ENCODE measurements at places on chromosomes 12 and 14.

DNA sequence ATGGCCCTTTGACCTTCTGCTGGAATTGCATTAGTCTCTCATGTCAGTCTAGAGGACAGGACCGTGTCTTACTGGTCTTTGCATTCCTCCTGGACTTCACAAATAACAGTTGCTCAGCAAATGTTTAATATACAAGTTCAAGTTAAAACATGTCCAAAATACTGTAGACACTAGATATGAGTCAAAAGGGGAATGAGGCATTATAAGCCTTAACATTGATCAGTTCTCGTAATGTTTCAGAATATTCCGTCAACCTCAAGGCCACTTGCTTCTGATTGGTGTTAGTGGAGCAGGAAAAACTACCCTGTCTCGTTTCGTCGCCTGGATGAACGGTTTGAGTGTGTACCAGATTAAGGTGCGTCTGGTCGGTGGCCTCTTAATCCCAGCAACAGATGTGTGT is 59.9 kb downstream of the HSP90AA1 start:
- no peak for DNase-seq

DNA sequence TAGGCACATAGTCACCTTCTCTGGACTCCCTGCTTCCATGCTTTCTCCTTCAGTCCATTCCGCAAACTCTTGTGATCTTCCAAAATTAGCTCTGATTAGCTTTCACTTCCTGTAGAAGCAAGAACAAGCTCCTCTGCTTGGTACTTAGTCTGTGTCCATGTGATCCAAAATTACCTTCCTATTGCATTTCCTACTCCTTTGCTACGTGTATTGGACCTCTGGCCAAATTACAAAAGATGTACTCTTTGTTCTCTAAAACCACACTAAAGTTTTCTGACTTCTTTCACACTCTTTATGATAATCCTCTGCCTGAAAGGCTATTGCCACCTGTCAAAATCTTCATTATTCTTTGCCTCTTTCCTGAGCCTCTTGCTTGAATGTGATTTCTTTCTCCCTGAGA is 786 bp upstream of the TSFM start:
- DNase-seq, result no peak

- DNase-seq, result no peak
Observed at GRCh38 chr14:96096639-96097610, 57.8 kb downstream of the C14orf132 start.

GRCh38 chr12:128793701-128794100 is 30.1 kb downstream of the SLC15A4 start:
- no peak for DNase-seq

- no peak for DNase-seq
Observed at GRCh38 chr12:53696285-53696654, 20.4 kb upstream of the ATP5MC2 start.

- DNase-seq, result no peak
Observed at GRCh38 chr12:94538318-94538717, 78.7 kb upstream of the CEP83 start.

- DNase-seq, result peak; percentile 49
Observed at GRCh38 chr14:33839193-33840076, 111.4 kb downstream of the EGLN3 start.

- DNase-seq, result no peak
Observed at GRCh38 chr14:22538671-22539228, 50.3 kb downstream of the DAD1 start.

DNA sequence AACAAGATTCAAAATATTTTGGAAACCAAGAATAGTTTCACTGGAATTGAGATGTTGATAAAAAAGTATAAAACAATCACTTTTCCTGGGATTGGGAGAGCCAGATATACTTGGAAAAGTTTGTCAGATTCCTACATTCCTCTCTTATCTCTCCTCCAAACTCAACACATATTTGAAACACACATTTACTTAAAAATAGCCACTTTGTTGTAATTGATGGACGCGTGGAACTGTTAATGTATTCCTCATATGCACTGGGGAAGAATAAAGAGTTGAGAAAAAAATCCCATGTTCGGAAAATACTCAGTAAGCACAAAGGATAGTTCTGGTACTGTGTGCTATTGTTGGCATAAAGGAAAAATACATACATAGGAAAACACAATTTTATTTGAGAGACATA is 195.6 kb upstream of the FLRT2 start:
- no peak for DNase-seq

- DNase-seq, result no peak
Observed at GRCh38 chr12:8658346-8658745, 4.3 kb downstream of the MFAP5 start.

- no peak for DNase-seq
Observed at GRCh38 chr12:87847147-87847546, 182.1 kb downstream of the C12orf50 start.

DNA sequence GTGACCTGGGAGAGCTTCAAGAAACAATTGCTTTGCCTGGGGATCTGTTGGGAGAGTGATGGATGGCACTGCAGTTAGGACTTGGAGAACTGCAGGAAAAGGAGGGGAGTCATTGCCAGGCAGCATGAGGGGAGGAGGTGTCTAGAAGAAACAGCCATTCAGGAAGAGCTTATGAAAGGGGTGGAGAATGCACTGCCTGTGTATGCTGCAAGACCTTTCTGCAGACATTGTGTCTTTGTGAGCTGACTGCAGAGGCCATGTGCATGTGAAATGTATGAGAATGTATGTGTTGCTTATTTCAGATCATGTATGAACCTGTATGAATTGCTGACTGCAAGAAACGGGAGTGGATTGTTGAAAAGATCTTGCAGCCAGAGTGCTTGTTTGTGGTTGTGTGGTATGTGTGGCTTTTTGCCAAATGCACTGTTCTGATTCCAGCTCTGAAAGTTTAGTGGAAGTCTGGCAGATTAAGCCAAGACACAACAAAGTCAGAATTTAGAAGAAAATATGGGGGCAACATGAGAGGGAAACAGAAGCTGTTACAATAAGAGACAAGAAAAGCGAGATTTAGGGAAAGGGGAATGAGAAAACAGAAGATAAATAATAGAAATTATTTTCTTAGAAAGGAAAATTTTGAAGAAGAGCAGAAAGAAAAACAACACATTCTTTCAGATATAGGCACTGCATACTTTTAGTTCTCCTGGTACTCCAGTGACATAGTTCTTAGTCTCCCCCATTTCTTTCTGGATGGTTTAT is 9.8 kb upstream of the RIMKLB start:
- no peak for DNase-seq

DNA sequence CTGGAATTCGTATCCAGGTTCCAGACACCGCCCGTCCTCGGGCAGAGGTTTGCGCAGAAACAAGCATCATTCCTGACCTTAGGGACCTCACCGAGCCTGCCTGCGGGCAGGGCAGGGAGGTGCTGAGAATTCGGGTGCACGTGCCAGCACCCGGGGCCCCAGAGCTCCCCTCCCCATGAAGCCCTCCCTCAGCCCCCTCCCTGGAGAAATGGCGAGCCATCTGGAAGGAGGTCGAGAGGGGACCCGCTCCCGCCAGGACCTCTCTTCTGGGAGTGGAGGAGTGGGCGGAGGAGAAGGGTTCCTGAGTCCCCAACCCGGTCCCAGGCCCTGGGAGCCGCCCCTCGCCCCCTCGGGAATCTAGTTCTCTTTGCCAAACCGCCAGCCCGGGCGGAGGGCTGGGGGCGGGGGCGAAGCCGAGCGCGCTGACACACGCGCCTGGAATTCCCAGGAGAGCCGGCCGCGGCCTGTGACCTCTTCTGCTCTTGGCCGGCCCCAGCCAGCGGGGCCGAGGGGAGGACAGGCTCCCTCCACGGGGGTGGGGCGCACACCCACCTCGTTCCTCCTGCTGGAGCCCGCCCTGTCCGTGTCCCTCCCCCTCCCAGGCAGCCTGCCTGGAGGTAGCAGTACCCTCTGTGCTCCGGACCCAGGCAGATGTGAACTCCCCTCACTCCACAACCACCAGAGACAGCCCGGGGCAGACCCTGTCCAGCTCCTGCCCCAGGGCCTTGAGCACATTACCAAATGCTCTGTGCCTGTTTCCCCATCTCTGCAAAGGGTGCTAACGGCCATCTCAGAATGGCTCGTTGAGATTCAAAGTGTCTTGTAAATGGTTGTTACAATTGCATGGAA is 23.0 kb upstream of the GPR132 start:
- no peak for DNase-seq

- DNase-seq, result no peak
Observed at GRCh38 chr14:80615831-80616230, 325.7 kb downstream of the CEP128 start.

GRCh38 chr12:101042211-101042610 is 167.8 kb downstream of the SLC5A8 start:
- DNase-seq, result no peak

- DNase-seq, result no peak
Observed at GRCh38 chr14:65938738-65939137, 526.2 kb downstream of the FUT8 start.

GRCh38 chr12:9851050-9851449 is 18.1 kb downstream of the CLEC2B start:
- no peak for DNase-seq

DNA sequence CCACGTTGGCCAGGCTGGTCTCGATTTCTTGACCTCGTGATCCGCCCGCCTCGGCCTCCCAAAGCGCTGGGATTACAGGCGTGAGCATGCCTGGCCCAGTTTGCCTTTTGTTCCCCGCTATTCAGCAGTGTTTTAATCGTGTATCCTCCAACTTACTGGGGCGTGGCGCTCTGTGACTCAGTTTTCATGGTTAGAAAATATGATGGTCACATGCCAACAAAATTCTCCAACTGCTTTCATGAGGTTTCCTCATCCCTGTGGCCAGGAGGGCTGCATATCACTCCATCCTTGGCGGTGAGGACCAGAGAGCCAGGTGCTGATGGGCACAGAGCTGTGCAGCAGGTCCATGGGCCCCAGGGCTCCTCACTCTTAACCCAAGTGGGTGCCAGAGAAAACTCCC is 33.0 kb upstream of the PRMT8 start:
- no peak for DNase-seq

DNA sequence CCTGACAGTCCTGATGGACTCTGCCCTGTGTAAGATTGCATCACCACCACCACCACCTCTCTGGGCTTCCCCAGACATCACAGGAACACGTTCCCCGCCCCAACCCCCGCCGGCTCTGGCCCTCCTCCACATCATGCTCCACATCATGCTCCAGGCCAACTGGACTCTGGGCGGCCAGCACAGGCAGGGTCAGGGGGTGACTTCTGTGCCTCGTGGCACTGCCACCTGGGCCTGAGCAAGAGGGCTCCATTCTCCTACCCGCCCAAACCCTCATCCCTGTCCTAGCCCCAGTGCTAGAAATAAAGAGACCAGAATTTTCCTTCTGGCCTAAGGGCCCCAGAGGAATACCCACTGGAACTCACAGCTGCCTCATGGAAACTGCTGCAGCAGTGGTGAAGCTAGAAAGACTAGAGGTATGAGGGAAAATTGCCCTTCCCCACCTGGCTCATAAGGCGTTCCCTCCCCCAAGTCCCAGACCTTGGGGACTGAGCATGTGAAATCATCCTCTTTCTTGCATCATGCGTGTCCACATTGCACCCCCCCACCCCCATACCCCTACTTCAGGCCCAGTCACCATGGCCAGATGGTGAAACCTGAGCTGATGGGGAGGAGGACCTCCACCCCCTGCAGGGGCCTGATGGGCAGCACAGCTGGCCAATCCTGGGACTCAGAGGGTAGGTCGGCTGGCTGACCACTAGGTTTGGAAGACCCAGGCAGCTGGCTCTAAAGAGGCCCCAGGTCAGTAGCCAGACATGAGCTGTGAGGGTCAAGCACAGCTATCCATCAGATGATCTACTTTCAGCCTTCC is at the start of gene INHBE:
INHBE (plus strand) TSS at position 742 of the 808 bp plus-strand sequence. CDS start 230 bp downstream, outside the sequence.
- DNase-seq, result no peak

GRCh38 chr14:55180434-55180833 is 11.0 kb downstream of the DLGAP5 start:
- DNase-seq, result no peak

DNA sequence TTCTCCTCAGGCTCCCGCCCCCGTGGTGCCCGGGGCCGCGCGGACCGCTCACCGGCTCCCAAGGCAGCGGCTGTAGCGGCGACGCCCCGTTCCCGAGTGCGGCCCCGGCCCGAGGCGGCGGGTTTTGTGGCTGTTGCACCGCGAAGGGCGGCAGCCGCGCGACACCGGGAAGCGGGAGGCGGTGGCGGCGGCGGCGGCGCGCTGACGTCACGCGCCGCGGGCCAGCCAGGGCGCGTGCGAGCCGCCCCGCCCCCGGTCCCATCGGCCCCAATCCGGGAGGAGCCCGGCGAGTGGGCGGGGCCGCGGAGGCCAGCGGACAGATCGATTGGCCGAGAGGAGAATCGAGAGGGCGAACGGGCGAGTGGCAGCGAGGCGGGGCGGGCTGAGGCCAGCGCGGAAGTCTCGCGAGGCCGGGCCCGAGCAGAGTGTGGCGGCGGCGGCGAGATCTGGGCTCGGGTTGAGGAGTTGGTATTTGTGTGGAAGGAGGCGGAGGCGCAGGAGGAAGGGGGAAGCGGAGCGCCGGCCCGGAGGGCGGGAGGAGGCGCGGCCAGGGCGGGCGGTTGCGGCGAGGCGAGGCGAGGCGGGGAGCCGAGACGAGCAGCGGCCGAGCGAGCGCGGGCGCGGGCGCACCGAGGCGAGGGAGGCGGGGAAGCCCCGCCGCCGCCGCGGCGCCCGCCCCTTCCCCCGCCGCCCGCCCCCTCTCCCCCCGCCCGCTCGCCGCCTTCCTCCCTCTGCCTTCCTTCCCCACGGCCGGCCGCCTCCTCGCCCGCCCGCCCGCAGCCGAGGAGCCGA is at the start of gene YY1:
YY1 (plus strand) TSS at position 726 of the 792 bp plus-strand sequence. CDS start 101 bp downstream, outside the sequence.
- DNase-seq, result peak; percentile 100

DNA sequence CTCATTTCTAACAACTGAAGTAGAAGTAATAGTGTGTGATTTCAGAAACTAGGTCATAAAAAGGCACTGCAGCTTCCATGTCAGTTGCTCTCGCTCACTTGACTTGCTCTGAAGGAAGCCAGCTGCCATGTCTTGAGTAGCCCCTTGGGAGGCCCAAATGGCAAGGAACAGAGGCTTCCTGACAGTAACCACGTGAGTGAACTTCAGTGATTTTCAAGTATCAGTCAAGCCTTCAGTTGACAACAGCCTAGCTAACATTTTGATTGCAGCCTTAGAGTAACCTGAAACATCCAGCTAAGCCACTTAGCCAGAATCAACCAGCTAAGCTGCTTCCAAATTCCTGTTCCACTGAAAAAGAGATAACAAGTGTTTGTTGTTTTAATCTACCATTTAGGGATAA is 26.7 kb downstream of the TOGARAM1 start:
- DNase-seq, result no peak

DNA sequence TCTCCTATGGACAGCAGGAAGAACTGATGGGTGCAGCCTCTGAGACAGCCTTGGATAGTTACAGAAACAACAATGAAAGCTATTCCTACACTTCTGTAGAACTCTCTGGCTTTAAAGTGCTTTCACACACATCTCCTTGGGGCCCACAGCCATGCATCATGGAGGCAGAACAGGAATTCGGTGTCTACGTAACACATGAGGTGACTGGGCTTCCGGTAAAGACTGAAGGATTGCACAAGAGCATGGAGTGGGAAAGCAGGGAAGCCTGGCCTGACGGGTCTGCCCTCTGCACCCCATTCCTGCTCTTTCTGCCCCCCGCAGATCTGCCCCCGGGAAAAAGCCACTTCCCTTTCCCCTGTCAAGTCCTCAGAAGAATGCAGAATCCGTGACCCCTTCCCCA is 82.6 kb downstream of the VWF start:
- no peak for DNase-seq

GRCh38 chr12:91931111-91931510 is 214.5 kb downstream of the BTG1 start:
- DNase-seq, result no peak

GRCh38 chr14:52789118-52789517 is 2.3 kb downstream of the GNPNAT1 start:
- DNase-seq, result no peak

GRCh38 chr14:95193081-95193480 is 35.8 kb upstream of the DICER1 start:
- DNase-seq, result no peak
